KBM-7 (cell line): ENCODE measurements at places on chromosomes 11 and 22.

- DNase-seq, result no peak
These were observed 30.1 kb downstream of the SMCO4 start for GRCh38 chr11:93512949-93513667.

- no peak for DNase-seq
These were observed 22.4 kb upstream of the SC5D start for GRCh38 chr11:121270001-121270678.

DNA sequence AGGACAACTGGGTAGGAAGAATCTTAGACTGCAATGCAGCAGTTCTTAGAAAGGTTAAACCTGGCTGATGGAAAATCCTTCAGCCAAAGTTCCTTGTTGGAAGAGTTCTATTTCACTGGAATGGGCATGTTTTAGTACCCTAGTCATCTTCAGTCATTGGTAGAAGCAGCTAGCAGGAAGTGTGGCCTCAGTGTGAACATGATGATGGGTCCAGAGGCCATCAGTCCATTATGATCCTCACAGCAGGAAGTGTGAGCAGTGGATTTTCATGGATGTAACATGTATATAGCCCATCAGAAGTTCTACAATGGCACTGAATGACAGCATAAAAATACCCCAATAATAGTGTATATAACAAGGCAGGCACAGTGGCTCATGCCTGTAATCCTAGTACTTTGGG is 35.9 kb upstream of the PDE3B start:
- DNase-seq, result no peak

DNA sequence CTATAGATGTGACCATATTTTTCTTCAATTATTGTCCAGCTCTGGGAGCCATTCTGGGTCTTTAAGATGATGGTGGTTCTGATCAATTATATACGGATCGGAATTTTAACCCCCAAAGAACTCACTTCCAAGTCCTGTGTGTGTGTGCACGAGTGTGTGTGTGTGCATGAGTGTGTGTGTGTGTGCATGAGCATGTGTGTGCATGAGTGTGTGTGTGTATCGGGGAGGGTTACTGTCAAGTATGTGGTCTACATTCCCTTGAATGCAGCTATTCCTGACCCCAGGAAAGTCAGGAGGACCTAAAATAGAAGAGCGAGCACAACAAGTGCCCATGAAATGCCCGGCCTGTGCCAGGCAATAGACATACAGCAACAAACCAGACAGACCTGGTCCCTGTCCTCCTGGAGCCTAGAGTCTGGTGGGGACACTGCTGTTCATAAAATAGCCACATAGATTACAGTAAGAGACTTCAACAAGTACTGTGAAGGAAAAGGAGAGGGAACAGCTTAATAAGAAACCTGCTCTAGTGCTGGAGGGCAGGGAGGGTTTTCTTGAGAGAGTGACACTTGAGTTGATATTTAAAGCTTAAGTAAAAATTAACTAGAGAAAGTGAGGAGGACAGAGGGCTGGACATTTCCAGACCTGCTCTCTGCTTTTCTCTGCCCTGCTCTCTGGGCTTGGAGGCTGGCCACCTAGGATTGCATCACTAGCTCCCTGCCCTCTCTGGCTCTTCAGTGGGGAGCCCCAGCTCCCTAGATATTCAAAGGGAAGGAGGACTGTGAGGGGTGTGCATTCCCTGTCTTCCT is 66.1 kb upstream of the SPON1 start:
- no peak for DNase-seq

DNA sequence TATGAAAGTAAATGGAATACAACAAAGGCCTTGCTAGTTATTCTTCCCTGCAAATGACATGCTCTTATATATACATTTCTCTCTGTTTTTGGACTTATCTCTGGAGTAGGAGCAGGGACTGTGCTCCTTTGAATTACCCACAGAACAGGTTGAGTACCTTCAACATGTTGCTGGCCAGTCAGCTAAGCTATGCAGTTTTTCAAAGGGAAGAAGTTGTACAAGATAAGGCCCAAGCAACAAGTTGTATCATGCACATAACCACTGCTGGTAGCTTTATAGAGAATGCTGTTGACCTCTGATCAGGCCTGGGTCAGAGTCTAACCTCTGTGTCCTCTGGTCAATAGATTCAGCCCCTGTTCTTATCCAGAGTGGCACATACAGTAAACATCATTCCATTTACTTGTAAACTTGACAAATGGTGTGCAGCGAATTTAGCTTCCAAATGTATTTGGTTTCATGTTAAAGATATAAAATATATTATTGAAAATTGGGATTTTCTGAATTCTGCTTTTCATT is 99.6 kb downstream of the C11orf87 start:
- DNase-seq, result no peak
